ENCODE measurements at places on chromosomes 2 and 18.

DNA sequence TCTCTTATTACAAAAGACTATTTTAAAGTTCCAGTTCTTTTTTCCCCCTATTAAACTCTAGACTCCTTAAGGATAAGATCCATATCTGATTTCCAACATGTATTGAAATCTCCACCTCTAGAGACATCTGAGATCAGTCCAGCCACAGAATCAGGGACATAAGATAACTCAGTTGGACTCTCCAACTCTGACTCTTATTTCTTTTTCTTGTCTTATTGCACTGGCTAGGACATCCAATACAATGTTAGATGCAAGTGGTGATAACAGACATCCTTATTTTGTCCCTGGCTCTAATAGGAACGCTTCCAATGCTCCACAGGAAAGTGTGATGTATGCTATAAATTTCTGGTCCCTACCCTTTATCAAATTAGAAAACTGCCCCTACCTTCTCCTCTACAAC lies 158.1 kb downstream of the TNS1 start:
- no peak for DNase-seq

DNA sequence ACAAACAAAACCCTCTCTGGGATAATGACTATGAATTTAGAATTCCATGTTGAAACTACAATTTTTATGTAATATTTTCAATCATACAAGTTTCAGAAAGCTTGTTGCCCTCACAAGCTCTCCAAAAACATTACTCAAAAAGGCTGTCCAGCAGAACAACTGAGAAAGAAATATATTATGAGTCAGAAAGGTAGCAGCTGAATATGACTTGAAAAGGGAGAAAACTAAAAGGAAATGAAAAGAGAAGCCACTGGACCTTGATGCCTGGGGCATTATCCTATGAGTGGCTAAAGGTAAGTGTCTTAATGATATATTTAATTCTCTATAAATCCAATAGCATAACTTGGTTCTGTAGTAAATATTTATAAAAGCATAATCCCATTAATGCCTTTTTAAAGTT lies 61.8 kb downstream of the NXPH2 start:
- no peak for DNase-seq

DNA sequence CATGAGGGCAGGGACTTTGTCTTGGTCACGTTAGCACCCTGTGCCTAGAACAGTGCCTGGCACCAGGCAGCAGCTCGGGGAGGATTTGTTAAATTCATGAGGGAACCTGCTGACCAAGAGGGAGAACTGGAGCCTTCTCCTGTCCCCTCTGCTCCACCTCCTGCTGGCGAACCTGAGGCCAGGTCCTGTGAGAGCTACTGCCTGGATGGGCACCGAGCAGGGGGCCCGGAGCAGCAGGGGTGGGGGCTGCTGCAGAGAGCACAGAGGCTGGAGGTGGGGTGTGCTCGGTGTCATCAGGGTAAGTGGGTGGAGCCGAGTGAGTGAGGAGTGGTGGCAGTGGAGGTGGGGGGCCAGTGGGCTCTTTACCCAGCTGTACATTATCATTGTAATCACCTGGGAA lies 52.1 kb upstream of the FAHD2A start:
- no peak for DNase-seq

- DNase-seq: no peak
Measured at GRCh38 chr2:121094101-121094500, 190.9 kb downstream of the TFCP2L1 start.

GRCh38 chr2:151175864-151176263 lies 85.8 kb downstream of the RBM43 start:
- DNase-seq: no peak

DNA sequence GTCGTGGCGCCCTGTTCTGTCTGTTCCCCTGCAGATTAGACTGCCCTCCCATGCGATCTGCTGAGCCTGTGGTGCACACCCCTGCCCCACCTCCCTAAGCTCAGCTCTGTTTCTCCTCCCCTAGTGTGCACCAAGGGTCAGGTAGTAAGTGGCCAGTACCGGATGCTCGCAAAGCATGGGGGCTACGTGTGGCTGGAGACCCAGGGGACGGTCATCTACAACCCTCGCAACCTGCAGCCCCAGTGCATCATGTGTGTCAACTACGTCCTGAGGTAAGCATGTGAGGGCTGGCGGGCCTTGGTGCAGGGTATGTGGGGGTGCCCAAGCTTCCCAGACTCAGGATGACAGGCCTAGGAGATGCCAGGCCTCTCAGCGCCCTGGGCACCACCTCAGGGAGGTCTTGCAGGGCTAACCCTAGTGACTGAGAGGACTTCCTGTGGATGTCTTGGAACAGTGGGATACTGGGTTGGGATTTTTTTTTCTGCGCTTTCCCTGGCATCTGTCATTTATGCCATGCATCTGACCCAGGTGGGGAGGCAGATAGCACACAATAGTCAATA lies 78.4 kb downstream of the EPAS1 start:
- no peak for DNase-seq

DNA sequence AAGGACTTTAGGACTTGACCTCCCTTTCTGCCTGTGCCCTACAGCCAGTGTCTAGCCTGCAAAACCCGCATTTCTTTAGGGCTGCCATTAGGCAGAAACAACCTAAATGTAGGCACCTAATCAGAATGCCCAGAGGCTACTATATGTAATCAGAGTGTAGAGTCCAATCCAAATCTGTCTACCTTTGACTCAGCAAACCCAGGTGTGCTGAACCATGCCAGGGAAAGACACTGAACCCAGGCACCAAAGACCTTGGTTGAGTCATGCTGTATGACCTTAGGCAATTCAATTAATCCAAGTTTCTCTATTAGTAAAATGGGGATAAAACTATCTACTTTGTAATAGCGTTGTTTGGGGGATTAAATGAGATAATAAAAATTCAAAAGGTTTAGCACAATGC lies 20.7 kb downstream of the CAPN14 start:
- no peak for DNase-seq

DNA sequence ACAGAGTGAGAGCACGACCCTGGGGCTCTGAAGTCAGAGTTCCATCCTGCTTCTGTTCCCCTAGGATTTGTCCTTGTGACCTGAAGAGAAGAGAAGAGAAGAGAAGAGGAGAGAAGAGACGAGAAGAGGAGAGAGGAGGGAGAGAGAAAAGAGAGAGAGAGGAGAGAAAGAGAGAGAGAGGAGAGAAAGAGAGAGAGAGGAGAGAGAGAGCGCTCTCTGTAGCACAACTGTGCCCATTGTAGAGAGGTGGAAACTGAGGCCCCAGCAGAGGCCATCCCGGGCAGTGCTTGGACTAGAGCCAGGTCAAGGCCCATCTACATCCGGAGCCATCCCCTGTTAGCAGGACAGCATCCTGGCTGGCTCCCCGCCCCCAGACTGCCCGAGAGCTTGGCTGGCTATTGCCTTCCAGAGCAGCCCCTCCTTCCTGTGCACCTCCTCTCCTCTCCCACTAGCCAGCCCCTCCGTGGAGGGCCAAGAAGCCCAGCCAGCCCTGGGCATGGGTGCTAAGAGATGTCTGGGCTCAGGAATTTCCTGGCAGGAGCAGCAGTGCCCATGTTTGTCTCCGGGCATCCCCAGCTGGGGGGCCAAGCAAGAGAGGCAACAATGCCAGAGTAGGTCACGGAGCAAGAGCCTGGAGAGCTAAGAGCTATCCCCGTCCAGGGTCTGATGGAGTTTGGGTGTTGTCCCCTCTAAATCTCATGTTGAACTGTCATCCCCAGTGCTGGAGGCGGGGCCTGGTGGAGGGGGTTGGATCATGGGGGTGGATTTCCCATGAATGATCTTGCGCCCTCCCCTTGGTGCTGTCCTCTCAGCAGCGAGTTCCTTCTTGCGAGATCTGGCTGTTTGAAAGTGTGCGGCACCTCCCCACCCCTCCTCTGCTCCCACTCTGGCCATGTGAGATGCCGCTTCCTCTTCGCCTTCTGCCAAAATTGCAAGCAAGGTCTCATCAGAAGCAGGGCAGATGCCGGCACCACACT lies 18.2 kb upstream of the GPR55 start:
- DNase-seq: no peak

DNA sequence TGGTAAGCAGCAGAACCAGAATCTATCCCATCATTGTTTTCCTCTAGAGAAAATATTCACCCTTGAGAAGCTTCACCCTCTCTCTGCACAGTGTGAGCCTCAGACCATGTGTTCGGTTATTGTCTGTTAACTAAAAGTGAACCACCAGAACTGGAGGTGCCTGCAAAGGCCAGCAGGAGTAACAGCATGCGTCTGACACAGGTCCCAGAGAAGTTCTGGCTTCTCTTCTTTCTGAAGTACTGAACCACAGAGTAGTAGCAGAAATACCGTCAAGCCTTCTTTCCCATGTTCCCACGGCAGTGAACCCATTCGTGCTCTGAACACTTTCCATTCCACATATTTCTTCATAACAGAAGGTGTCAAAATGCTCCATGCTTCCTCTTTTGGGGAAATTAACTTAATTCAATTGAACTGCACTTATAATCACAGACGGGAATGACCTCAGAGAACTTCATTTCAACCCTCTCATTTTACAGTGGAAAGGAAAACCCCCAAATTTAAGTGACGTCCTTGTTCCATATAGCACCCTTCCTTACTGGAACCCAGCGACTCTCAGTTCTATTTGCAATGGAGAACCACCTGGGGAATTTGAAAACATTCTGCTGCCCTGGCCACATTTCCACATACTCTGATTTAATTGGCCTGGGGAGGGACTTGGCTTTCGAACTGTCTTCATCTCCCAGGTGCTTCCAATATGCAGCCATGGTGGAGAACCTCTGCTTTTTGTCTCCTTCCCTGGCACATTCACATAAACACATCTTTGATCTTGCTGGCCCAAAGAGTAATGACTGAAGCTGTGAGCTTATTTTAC lies 519.1 kb downstream of the RNF144A start:
- DNase-seq: no peak

GRCh38 chr2:201154615-201155399 lies 28.1 kb upstream of the CASP10 start:
- DNase-seq: no peak
